Cardiac muscle cell (in vitro differentiated cells and primary cell): ENCODE measurements at places on chromosomes 11 and 22. TPM values are rescaled to one million over a fixed set of nuclear protein-coding genes. Genes with fewer than 3 reads are reported as not detected.

- no peaks in the 10 kb centered on the region for H3K36me3 ChIP-seq
- H3K4me1 ChIP-seq, result no peaks in the 10 kb centered on the region
- no peaks in the 10 kb centered on the region for H3K27me3 ChIP-seq
These were observed 1239.4 kb downstream of the BRD1 start for GRCh38 chr22:48588151-48588877.

DNA sequence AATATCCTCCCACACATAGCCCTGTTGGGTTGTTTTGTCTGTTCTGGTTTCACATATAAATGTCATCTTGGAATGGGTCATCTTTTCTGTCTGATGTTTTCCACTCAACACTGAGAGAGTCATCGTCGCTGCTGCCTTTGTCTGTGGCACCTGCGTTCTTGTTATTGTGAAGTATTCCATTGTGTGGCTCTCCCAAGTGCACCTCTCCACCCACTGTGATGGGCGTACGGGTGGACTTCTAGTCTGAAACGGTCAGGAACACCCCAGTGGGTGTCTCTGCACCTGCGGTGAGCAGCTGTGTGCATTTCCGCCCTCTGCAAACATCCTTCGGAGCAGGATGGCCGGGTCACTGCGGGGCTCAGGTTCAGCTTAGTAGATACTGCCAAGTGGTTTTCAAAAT is 34.5 kb upstream of the RTL6 start:
- no peak overlapping the region for H3K4me3 ChIP-seq
- no peaks in the 10 kb centered on the region for H3K36me3 ChIP-seq
- H3K4me1 ChIP-seq, result no peaks in the 10 kb centered on the region

DNA sequence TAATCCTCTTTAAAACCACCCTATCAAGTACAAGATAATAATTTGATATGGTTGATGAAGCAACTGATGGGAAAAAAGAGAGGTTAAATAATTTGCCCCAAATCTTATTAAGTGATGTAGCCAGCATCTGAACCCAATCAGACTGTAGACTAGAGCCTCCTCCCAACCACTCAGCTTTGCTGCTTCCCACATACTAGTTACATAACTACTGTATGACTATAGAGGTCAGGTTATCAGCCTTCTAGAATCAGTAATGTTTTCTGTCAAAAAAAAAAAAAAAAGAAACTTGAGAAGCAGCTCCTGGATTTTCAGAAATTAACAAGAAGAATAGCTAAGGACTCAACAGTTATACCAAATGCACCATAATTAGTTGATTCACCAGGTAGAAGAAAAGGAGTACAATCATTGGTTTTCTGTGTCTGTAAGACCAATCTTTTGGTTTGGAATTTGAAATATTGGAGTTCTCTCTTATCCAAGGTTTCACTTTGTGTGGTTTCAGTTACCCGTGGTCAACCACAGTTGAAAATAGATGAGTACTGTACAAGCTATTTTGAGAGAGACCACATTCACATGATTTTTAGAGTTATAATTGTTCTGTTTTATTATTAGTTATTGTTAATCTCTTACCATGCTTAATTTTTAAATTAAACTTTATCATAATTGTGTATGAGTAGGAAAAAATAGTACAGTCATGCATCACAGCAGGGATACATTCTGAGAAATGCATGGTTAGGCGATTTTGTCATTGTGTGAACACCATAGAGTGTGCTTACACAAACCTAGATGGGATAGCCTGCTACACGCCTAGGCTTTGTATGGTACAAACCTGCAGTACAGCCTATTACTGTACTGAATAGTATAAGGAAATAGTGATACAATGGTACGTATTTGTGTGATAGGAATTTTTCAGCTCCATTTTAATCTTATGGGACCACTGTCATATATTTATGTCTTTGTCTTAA is 72.2 kb downstream of the PDHX start:
- H3K27ac ChIP-seq, result peak overlapping the region; percentile 0
- H3K4me3 ChIP-seq, result no peak overlapping the region
- H3K36me3 ChIP-seq, result peaks cover 28% of the 10 kb centered on the region
- H3K27me3 ChIP-seq, result no peaks in the 10 kb centered on the region
- DNase-seq, result peak; percentile 35

The RFPL1 gene
- not detected in 2 replicates for total RNA-seq

The SUSD2 gene
- 2.2 and 2.6 TPM in 2 replicates for total RNA-seq

DNA sequence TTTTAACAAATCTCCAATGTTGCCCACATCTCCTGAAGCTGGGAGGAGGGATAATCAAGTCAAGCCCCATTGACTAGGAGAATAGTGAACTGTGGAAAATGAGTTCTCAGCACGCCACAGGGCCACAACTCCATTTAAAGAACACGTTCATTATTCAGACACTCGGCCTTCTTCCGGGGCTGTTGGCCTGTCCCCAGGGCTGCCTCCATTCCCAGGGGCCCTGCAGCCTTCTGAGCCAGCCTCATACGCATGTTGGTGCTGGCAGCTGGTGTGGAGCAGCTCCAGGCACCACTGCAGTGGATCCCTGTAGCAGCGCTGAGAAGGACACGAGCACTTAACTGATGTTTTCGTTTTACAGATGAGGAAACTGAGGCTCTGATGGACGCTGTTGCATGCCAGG is 87.5 kb upstream of the RCN1 start:
- H3K4me1 ChIP-seq, result no peaks in the 10 kb centered on the region
- DNase-seq, result no peak
- H3K27ac ChIP-seq, result no peak overlapping the region
- no peaks in the 10 kb centered on the region for H3K36me3 ChIP-seq

DNA sequence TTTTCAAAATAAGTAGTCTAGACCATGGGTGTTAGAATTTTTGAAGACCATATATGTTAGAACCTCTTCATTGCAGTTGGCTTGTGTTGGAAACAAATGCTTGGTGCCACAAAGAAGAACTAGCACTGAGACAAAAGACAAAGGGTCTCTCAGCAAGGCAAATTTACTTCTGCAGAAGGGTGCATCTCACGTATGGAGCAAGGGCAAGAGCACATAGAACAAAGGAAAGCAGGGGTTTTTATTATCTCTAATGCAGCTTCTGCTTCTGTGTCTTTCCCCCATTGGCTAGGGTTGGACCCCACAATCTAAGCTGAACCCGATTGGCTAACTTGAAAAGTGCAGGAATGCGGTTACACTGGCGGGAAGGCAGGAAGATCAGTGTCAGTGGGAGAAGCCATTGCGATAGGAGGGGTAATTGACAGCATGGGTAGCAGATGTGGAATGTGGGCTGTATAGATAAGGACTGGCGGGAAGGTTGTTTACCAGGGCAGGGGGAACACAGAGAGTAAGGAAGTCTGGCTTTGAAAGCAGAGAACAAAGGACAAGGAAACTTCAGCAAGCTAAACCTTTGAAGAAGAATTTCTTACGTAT is 9.2 kb upstream of the RBMXL2 start:
- H3K27ac ChIP-seq, result no peak overlapping the region
- no peaks in the 10 kb centered on the region for H3K4me1 ChIP-seq
- H3K36me3 ChIP-seq, result no peaks in the 10 kb centered on the region
- no peak for DNase-seq

DNA sequence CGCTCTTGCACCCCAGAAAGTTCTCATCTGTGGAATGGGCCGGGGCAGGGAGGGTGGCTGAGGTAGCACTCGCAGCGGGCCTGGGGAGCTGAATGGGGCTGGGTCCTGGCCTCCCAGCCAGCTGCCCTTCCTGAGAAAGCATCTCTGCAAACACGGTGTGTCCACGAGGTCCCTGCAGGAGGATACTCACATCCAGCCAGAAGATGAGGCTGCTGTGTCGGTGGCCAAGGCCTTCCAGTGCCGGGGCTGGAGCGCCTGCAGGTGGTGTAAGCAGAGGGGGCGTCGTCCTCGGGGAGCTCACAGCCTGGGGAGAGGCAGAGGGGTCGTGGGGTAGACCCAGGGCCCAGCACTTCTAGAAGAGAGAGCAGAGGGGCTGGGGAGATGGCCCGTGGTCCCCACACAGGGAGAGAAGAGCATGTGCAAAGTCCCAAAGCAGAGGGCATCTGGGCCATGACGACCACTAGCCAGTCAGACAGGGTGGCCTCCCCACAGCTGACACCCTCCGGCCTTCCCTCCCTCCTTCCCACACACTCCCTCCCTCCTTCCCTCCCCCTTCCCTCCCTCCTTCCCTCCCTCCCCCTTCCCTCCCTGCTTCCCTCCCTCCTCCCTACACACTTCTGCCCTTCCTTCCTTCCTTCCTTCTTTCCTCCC is 97.9 kb downstream of the WNT7B start:
- H3K27ac ChIP-seq, result no peak overlapping the region
- no peaks in the 10 kb centered on the region for H3K36me3 ChIP-seq
- peaks cover 3% of the 10 kb centered on the region for H3K4me1 ChIP-seq
- no peak overlapping the region for H3K4me3 ChIP-seq

DNA sequence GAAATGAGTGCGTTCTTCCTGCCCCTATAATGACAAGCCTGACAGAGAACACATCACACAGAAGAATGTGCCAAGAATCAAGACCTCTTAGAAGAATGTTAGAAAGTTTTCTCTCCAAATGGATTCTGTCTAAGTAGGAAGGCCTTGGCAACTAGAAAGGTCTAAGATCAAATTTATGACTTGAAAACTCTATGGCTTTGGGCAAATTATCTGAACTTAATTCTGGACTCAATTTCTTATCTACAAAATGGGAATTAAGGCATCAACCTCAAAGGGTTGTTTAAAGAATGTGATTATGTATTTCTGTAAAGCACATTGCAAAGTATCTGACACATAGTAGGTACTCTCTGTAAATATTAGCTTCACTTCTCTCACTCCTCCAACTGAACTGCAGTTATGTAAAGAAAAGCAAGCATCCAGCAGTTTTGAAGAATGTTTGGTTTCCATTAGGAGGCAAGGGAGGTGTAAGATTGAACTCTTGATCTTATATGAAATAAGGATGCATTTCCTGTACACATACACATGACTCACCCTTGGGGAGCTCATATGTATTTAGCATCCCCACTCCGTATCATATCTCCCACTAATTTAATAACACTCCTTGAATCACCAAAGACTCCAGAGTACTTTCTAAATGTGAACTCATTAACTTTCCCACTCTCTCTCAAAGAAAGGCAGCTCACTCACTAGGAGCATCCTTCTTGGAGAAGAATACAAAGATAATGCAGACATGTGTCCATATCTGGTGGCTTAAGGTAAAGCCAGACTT is 77.6 kb downstream of the ETS1 start:
- DNase-seq, result peak; percentile 40
- no peaks in the 10 kb centered on the region for H3K4me1 ChIP-seq
- H3K4me3 ChIP-seq, result no peak overlapping the region
- no peak overlapping the region for H3K27ac ChIP-seq
- H3K36me3 ChIP-seq, result no peaks in the 10 kb centered on the region
- H3K27me3 ChIP-seq, result no peaks in the 10 kb centered on the region

- no peak overlapping the region for H3K4me3 ChIP-seq
- H3K27ac ChIP-seq, result no peak overlapping the region
- H3K4me1 ChIP-seq, result peaks cover 13% of the 10 kb centered on the region
- DNase-seq, result no peak
These were observed 7.8 kb upstream of the STIP1 start for GRCh38 chr11:64178203-64178602.

DNA sequence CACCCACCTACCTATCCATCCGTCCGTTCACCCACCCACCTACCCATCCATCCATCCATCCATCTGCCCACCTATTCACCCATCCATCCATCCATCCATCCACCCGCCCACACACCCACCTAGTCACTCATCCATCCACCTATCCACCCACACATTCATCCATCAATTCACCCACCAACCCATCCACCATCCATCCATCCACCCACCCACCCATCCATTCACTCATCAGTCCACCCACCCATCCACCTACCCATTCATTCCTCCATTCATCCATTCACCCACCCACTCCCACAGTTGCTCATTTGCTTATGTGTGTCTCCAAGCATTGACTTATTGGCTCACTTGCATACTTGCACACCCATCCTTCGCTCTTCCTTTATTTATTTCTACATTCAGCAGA is 50.1 kb downstream of the MYO7A start:
- H3K27ac ChIP-seq, result no peak overlapping the region
- no peak overlapping the region for H3K4me3 ChIP-seq
- no peaks in the 10 kb centered on the region for H3K36me3 ChIP-seq
- H3K4me1 ChIP-seq, result peaks cover 4% of the 10 kb centered on the region

The GAL gene
- 0.60 and 0.83 TPM in 2 replicates for total RNA-seq

DNA sequence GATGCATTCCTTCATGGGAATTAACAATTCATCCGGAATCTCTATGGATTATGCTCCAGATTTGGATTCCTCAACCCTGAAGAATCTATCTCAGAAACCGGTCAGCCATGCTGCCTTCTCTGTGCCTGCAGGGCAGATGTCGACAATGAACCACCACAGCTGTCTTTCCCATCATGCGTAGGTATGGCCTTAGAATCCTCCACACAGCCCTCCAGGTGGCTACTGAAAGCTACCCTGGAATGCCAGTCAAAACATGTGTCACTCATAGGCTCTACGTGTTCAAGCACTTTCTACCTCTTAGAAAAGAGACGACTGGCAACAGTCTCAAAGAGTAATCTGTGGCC is 19.4 kb downstream of the MAML2 start:
- H3K4me3 ChIP-seq, result no peak overlapping the region
- peaks cover 15% of the 10 kb centered on the region for H3K4me1 ChIP-seq
- H3K27ac ChIP-seq, result peak overlapping the region; percentile 54
- H3K27me3 ChIP-seq, result no peaks in the 10 kb centered on the region
